ENCODE measurements at places on chromosomes 5 and 9.

GRCh38 chr5:58849921-58850667, 267.2 kb downstream of the RAB3C start:
- DNase-seq: no peak

DNA sequence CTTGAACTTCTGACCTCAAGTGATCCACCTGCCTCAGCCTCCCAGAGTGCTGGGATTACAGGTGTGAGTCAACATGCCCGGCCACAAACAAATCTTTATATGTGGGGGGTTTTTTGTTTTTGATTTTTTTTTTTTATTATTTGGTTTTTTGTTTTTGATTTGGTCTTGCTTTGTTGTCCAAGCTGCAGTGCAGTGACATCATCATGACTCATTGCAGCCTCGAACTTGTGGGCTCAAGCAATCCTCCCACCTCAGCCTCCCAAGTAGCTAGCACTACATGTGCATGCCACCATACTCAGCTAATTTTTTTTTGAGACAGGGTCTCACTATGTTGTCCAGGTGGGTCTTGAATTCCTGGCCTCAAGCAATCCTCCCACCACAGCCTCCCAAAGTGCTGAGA, 42.4 kb downstream of the ALDH7A1 start:
- DNase-seq: no peak

DNA sequence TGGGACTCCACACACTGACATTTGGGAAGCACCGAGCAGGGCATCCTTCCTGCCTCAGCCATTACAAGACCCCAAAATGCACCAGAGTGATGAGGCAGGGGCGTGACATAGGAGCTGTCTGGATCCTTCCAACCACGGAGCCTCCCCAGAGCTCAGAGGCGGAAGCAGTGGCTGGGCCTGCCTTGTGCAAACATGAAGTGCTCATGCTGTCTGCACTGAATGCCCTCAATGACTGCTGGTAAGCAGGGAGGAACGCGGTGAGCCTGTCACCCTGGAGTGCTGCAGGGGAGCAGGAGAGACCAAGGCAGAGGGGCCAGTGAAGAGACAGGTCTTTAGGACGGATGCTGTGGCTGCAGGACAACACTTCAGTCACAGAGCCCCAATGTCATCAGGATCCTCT, 60.2 kb upstream of the HRH2 start:
- DNase-seq: no peak

GRCh38 chr9:16626577-16627130, 243.8 kb downstream of the BNC2 start:
- no peak for DNase-seq

GRCh38 chr5:29547236-29547865, 1646.1 kb upstream of the CDH6 start:
- DNase-seq: no peak

- DNase-seq: no peak
Observed at GRCh38 chr9:20030221-20030620, 241.4 kb upstream of the SLC24A2 start.

DNA sequence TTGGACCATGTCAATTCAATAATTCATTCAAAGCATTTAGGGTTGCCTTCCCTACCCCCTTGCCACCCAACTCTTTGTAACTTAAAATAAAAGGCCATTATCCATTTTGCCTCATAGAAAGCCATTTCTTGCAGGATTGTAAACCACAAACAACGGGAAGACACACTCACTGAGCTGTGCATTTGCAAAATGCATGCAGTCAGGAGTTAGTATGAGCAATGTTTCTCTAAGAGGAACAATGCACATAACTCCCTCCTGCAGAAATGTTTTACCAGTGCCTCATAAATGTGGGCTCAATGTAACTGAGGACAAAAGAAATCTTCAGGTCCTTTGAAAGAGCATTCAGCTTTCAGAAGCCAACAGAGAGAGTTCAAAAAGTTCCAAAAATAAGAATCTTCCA, 98.5 kb upstream of the ABCA1 start:
- DNase-seq: no peak

DNA sequence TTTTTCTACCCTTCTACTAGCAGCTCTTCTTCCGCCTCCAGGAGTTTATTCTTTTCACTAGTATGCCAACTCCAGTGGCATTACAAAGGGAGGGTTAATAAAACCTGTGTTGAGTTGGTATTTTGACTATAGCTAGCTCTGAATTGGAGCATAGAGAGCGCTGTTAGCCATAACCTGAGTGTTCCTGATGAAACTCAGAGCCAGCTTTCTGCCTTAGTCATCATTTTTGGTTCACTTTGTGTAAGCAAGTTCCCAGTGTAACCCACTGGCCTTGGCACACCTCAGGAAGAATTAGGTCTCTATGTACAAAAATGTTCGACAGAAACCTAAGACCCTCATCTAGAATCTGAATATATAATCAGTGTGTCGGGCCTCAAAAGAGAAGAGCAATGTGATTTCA, 238.9 kb downstream of the NR3C1 start:
- no peak for DNase-seq
